Liver (tissue), 10 donors: ENCODE measurements at places on chromosomes 5 and 9.

- no peak for DNase-seq
Measured at GRCh38 chr5:123220621-123221146, 131.6 kb downstream of the PRDM6 start.

DNA sequence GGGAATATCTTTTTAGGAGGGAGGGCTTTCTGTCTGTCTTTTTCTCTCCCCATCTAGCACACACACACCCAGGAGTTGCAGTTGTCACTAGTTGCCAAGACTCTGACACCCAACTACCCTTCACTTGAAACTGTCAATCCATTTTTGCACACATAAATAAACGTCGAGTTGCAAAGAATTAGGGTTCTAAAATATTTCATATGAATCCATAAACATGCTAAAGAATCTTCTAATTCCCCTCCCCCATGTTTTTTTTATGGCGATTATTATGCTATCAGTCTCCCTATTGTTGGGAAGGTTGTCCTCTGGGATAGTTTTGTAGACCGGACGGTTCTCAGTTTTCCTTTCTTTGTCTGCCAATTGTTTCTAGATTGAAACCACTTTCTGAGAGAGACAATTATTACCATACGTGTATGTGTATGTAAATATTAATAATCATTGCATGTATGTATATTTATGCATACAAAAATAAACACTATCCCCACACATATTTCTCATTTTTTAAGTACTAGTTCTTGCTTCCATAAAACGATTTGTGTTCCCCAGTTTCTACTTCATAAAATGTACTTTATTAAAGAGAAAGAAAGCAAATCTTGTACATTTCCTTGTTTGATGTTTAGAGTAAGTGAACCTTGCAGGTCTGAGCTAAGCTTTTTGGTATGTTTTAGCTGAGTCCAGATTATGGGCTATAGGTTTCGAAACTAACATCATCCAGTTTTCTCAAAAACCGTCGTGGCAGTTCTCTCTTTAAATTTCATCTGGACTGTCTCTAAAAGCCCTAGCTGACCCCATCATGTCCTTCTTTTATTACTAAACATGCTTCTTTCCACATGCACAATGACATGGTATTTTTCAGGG is 165.0 kb upstream of the MPDZ start:
- DNase-seq, result no peak

DNA sequence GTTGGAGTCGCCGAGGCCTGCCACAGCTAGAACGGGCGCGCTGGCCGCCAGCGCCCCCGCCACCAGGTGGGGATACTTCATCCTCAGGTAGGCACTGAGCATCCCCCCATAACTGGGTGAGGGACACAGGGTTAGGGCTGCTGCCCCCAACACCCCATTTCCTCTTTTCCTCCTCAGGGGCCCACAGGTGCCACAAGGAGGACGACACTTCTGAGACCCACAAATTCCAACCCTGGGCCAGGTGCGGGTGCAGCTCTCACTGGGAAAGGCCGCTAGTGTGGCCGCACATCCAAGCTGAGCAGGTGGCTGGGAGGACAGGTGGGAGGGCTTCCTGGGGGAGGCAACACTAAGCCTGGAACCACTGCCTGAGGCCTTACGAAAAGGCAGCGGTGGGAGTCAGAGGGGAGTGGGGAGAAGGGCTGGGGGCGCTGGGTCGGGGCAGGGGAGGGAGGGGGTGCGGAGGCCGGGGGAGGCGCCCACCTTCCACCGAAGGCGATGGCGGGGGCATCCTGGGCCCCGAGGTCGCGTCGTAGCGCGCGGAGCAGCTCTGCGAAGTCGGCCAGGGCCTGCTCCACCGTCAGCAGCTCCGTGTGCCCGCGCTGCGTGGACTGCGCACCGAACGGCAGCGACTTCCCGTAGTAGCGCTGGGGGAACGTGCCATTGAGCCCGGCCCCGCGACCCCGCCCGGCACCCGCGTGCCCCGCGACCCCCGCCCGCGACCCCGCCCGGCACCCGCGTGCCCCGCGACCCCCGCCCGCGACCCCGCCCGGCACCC is 961 bp downstream of the DPP7 start:
- no peak for DNase-seq

- no peak for DNase-seq
Measured at GRCh38 chr5:68711293-68712200, 382.3 kb upstream of the SLC30A5 start.

DNA sequence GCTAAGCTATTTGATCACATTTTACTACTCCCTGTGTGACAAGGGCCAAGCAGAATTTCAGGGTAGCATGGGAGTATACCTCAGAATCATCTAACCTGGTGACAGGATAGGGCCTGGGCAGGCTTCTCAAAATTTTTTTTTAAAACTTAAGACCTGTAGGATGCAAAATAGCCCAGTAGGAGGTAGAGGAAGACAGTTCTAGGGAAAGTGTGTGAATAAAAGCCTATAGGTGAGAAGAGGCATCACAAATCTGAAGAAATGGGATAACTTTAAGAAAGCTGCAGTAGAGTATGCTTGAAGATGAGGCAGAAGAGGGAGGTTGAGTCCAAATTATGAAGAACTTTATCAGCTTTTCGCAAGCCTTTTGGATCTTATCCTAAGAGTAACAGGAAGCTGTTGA is 32.3 kb downstream of the CNTRL start:
- DNase-seq, result no peak

- DNase-seq, result no peak
Measured at GRCh38 chr9:72883875-72884274, 69.0 kb downstream of the ALDH1A1 start.

GRCh38 chr9:109730228-109730627 is 49.8 kb upstream of the PALM2AKAP2 start:
- no peak for DNase-seq

DNA sequence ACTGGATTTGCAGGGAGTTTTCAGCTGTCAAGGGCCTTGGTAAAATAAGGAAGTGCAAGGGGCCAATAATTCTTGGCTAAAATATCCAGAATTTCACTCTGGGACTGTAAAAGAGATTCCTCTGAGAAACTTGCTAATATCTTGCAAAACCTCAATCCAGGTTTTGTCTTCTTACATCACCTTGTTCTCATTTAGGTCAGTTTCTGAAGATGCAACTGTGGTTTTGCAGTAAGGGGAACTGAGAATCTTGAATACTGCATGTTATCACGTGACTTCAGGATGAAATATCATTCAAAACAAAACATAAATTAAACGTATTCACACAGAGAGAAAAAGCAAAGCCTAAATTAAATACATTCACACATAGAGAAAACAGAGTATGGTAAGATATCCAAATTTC is 35.0 kb upstream of the RIC1 start:
- no peak for DNase-seq

DNA sequence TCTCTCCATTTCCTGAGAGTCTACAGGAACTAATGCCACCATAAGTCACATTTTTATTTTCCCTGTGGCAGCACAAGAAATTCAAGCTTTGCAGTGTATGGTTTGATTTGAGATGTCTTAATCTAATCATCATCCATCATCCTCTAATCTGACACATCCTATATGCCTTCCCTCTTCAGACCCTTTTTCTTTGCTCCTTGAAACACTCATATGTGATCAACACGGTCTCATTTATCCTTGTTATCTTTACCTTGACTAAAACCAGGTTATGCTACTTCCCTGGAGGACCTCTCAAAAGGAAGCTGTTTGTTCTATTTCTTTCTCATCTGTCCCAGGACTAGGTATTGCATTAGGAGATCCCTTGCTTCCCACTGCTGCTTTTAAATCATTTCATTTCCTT is 146.9 kb upstream of the MRPS30 start:
- no peak for DNase-seq

DNA sequence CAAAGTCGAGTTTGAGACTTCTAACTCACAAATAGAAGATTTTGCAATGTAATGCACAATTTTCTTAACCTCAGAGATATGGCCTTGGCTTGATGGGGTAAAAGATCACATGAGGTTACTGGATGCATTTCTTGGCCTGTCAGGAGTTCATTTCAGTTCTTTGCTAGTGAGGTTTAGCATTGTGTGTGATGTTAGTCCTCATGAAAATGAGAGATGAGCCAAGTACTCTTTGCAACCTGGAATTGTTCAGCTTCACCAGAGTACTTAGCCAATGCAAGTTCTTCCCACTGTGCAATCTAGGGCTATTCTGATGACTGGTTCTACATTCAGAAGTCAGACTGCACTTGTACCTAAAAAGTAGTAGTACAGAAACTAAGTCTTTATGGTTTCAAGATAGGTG is 24.9 kb downstream of the GNAQ start:
- no peak for DNase-seq

DNA sequence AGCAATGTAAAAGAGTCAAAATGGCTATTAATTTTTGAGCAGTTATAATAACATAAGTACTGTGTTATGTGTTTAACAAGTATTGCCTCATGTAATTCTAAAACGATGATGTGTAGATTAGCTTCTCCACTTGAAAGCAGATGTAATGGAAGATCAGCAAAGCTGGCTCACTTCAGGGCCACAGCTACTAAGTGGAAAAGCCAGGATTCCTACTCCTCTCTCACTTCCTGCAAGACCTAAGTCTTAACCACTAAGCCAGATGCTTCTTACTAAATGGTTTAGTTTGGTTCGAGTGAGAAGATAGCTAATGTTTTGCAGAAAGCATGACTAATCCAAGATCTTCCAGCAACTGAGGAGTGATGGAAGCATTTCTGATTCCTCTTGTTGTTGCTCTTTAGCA is 15.7 kb upstream of the TNC start:
- DNase-seq, result no peak

- DNase-seq, result no peak
Measured at GRCh38 chr5:8756498-8757084, 789.3 kb downstream of the SEMA5A start.

- no peak for DNase-seq
Measured at GRCh38 chr5:32230356-32231099, 56.4 kb upstream of the GOLPH3 start.

- no peak for DNase-seq
Measured at GRCh38 chr9:2425676-2426075, 195.9 kb upstream of the VLDLR start.

DNA sequence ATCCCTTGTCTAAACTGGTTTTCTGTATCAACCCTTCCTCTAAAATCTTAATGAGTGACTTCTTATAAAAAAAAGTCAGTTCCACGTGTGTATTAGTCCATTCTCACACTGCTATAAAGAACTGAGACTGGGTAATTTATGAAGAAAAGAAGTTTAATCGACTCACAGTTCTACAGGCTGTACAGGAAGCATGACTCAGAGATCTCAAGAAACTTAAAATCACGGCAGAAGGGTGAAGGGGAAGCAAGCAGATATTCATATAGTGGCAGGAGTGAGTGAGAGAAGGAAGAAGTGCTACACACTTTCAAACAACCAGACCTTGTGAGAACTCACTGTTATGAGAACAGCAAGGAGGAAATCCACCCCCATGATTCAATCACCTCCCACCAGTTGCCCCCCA is 307.8 kb upstream of the ARRDC3 start:
- DNase-seq, result no peak
